T-cell (primary cell): ENCODE measurements at places on chromosomes 12 and 14. TPM values are rescaled to one million over a fixed set of nuclear protein-coding genes. Genes with fewer than 3 reads are reported as not detected.

- DNase-seq = no peak
Observed at GRCh38 chr12:50581226-50582184, 76.7 kb downstream of the DIP2B start.

- no peak for DNase-seq
Observed at GRCh38 chr12:112183141-112184021, 58.0 kb downstream of the TRAFD1 start.

DNA sequence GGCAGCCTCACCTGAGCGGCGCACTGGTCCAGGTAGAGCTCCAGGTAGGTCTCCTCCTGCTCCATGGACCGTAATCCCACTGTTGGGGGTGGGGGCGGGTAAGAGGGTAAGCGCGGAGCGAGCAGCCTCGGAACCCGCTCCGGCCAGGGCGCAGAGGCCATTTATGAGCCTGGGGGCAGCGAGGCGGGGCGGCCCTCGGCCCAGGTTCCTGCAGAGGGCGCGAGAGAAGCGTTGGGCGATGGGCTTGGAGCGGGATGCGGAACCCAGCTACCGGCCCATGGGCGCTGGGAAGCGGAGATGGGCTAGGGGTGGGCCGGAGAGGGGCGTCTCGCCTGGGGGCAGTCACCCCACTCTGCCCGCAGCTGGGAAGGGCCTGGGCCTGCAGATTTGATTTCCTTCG, at the start of gene TBPL2:
TSS of gene TBPL2 (minus strand) at position 232 of the 400 bp plus-strand sequence. CDS start at position 65, 167 bp downstream.
- DNase-seq = no peak

The PLEKHH1 gene
- total RNA-seq = 0.37 TPM

GRCh38 chr12:13313886-13314285, 117.4 kb downstream of the EMP1 start:
- no peak for DNase-seq

- no peak for DNase-seq
Observed at GRCh38 chr12:119835068-119835467, 42.1 kb downstream of the CIT start.

DNA sequence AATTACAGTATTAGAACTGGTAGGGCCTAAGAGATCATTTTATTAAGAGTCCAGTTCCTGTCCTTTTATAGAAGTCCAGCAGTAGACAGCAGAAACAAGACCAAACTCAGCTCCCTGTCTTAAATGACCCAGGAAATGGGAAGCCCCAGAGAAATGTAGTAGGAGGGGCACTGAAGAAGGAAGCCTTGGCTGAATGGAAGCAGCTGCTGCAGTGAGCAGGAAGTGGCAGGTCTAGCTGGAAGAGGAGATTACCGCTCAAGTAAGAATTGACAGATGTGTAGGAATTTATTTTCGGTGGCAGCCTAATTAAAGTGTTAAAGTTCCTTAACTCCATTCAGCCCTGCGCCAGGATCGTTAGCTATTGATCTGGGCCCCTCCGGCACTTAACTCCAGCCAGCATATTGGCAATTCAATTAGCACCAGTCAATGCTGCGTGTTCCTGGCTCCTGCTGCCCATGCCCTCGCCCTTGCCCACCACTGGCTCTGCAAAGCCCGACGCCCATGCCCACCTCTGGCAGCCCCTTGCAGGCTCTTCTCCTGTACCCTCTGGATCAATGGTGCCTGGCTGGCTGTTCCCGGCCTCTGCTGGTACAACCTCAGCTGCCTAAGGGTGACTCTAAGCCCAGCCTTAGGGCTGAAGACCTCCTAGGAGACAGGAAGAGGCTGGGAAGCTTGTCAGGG, 21.1 kb downstream of the ZFHX2 start:
- DNase-seq = no peak

DNA sequence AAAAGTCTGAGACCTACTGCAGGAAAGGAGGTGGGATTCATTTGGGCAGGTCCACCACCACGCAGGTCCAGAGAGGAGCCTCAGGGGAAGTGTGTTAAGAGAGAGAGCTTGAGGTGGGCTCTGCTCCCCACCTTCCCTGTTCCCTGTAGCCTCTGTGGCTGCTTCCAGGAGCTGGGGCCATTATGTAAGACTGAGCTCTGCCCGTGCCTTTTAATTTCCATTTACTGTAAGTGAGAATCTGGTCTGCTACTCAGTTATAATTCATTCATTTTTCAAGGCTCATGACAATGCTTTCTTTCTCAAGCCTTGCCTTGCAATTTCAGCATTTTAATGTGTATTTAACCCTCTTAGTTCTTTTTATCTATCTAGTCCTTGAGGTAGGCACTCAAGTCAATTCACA, 8.3 kb downstream of the SLC4A8 start:
- no peak for DNase-seq

The TGFB3 gene
- 8.8 TPM for total RNA-seq

GRCh38 chr12:23884909-23885308, 64.6 kb downstream of the SOX5 start:
- no peak for DNase-seq

DNA sequence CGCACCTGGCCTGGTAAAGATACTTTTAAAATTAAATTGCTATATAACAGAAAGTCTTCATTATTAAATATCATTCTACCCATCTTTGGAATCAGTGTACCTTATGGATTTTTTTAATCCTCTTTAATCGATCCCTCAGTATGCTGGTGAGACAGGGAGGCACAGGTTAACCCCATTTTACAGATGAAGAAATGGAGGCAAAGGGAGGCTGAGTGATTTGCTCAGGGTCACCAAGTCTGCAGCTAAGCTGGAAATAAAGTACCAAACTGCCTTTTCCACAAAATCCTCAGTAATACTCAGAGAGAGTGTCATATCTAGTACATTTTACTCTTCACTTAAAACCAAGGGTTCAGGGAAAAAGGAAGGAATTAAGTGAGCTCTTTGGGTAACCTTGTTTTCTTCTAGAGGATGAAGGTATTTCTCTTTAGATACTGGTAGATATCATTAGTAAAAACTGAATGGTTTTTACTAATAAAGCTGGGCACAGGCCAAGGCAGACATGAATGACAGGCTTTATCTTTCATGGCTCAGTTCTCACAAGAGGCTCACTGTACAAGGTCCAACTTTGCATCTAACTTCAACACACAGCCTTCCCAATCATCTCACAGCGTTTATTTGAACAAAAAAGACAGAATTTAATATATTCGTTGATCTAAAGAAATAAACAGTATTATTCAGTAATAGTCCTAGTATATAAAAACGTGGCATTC, 35.3 kb upstream of the TTC7B start:
- DNase-seq = no peak

DNA sequence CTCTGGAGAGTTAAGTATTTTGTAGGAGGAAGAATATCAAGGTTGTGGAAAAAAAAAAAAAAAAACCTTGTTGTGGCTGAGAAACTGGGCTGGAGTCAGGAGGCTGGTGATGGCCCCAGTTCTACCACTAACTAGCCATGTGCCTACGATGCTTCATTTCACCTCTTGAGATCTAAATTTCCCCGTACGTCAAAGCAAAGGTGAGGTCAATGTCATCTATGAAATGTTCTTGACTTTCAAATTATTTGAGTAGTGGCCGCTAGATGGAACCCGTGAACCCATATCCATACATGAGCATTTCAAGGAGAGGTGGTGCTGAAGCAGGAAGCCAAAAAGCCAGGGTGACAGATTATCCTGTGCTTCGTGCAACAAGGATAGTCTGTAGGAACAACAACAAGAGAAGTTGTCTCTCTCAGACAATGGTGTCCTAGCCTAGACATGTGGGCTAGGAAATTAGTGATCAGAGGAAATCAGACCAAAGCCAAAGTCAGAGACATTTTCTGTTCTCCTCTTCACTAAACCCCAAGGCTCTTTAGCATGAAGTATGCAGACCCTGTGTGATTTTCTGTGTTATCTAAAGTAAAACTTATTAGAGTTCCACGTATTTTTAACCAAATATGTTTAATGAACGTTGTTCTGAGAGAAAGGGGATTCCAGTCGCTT, 95.5 kb upstream of the ETV6 start:
- DNase-seq = peak; percentile 39

- DNase-seq = no peak
Observed at GRCh38 chr12:91210144-91210543, 27.5 kb upstream of the DCN start.

- DNase-seq = no peak
Observed at GRCh38 chr12:131038961-131039950, 85.5 kb downstream of the ADGRD1 start.

DNA sequence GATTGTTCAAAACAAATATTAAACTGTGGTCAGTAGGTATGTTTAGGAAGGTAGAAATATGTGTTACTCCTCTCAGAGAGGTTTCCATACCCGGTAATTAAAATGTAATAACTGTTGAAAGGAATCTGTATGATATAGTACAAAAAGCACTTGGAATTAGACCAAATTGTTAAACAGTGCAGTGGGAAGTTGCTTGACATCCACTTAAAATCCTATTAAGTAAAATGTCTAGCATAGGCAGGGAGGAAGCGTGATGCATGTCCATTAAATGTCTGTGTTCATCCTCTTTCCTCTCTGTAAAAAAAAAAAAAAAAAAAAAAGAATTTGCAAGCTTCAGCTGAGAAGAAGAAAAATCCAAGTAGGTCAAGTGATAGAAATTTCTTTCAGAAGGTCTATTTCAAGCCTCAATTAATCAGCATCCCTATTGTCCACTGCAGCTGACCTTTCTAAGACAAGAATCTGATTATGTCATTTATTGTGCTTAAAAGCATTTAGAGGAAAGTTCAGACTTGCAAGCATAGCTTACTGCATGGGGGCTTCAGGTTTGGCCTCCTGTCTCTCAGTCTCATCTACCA, 265.6 kb upstream of the RGS6 start:
- no peak for DNase-seq

- no peak for DNase-seq
Observed at GRCh38 chr14:90140298-90140955, 78.6 kb downstream of the KCNK13 start.

- DNase-seq = no peak
Observed at GRCh38 chr12:110543252-110543959, 39.7 kb downstream of the PPTC7 start.

DNA sequence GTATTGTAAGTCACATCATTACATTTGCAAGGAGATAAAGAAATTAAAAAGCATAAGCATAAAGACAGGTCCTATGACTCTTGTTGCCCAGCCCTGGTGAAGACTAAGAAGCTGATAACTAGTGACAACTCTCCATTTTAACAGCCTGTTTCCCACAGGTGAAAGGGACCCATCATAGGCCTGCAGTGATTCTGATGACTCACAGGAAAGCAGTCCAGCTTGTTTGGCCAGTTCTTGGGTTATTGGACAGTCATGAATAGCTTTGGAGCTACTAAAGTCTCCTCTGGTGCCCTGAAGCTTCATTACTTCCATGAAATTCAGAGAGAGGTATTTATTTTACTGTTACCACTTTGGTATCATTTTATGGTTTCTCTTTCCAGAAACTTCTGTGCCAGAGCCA, 55.5 kb upstream of the DYRK2 start:
- DNase-seq = no peak

GRCh38 chr14:32507029-32507984, 178.2 kb downstream of the AKAP6 start:
- DNase-seq = no peak

GRCh38 chr12:48121522-48121921, 2.4 kb downstream of the PFKM start:
- no peak for DNase-seq

GRCh38 chr14:28772613-28773012, 6.0 kb downstream of the FOXG1 start:
- DNase-seq = no peak

The SLCO1C1 gene
- not detected for total RNA-seq

- DNase-seq = no peak
Observed at GRCh38 chr12:2043054-2043453, 9.7 kb upstream of the CACNA1C start.

GRCh38 chr12:75704664-75705063, 193.3 kb upstream of the KRR1 start:
- DNase-seq = no peak

- DNase-seq = no peak
Observed at GRCh38 chr12:109994401-109995175, 1.6 kb downstream of the GIT2 start.

The CLEC4A gene
- total RNA-seq = 1.3 TPM

DNA sequence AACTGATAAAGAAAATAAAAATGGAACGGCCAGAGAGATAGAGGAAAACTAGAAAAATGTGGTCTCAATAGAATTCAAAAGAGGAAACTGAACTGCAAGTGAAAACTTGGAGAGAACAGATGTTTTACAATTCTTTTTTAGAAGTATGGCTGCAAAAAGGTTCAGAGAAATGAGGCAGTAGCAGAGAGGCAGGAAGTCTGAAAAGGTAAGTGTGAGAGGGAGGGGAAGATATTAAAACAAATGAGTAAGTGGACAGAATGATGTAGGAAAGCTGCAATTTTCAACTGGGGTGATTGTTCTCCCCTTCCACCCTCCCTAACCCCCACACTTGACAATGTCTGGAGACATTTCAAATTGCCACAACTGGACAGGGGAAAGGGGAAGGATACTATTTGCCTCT, 12.9 kb downstream of the BTBD7 start:
- no peak for DNase-seq

The SLC38A6 gene
- total RNA-seq = 11.1 TPM

DNA sequence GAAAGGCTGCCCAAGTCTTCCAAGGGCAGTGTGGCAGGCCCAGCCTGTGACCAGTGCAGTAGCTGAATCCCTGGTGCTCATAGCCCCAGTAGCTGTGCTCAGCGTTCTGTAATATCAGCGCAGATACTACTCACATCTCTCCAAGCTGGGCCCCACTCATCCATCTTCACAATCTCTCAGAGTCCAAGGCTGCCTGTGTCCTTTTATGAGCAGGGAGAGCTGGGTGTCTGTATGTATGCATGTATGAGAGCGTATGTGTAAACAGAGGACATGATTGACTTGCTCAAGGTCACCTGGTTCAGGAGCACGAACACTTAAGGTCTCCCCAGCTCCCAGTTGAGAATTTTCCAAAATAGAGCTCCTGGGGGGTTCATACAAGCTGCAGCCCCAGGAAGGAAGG, 5.4 kb downstream of the AQP6 start:
- DNase-seq = no peak

The LRRK2 gene
- total RNA-seq = 1.0 TPM

- DNase-seq = no peak
Observed at GRCh38 chr12:18400186-18400585, 138.9 kb downstream of the PIK3C2G start.

- no peak for DNase-seq
Observed at GRCh38 chr12:104689635-104690034, 232.9 kb downstream of the CHST11 start.

The STAC3 gene
- 1.3 TPM for total RNA-seq

DNA sequence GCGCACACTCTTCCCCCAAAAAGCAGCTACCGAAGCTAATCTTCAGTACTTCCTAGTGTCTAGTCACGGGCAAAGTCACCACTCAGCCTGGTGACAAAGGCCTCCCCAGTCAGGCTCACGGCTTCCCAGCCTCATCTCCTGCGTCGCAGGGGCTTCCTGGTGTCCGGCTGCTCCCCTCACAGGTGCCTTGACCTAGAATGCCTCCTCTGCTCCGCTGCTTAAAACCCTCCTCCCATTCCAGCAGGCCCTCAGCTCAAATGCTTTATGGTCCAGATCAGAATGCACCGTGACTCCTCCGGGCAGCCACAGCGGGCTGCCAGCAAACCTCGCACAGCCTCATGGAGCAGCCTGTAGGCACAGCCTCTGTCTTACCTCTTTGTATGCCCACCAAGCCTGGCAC, 53.1 kb downstream of the PRIMA1 start:
- no peak for DNase-seq

DNA sequence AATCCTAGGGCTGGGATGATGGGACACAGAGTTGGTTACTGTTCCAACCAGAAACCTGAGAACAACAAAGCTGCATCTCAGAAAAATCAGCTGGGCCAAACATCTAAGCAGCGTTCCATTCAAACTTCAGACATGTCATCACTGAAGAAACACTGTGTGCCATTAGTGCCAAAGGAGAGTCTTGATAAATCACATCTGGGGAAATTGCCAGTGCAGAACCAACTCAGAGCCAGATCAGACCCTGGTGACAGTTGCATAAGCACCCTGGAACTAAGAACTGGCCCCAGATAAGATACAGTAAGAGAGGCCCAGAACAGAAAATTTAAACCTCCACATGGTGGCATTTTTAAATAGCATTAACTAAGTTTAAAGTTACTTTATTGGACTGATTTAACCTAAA, 482.8 kb downstream of the PRKD1 start:
- DNase-seq = no peak
